Spleen (tissue), 13 donors: ENCODE measurements at places on chromosomes 2 and 18. TPM values are rescaled to one million over a fixed set of nuclear protein-coding genes. Genes with fewer than 3 reads are reported as not detected.
A peak's percentile ranks its signal among the peaks of the same experiment; 100 is the strongest.

GRCh38 chr2:3294493-3294892 lies 83.1 kb downstream of the EIPR1 start:
- DNase-seq, result peak; percentile 19
- no peak overlapping the region for H3K4me3 ChIP-seq
- H3K27ac ChIP-seq, result no peak overlapping the region
- no peaks in the 10 kb centered on the region for H3K27me3 ChIP-seq

DNA sequence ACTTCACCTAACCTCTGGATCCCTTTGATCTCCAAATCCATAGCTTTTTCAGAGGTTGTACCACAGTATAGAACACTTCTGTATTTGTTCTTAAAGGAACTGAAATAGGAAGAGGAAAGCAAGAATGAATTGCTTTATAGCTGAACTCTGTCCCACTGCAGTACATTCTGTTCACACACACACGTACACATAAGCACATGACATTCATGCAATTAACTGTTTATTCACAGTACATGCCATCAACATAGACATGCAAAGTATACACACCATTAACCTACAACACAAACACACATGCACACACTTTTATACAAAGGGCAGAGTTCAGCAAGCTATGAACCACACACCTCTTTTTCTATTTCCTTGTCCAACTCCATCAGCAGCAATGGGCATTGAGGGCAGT lies 43.2 kb downstream of the MRPL33 start:
- H3K27ac ChIP-seq, result no peak overlapping the region
- no peaks in the 10 kb centered on the region for H3K36me3 ChIP-seq
- no peaks in the 10 kb centered on the region for H3K27me3 ChIP-seq
- no peaks in the 10 kb centered on the region for H3K4me1 ChIP-seq
- H3K4me3 ChIP-seq, result no peak overlapping the region

DNA sequence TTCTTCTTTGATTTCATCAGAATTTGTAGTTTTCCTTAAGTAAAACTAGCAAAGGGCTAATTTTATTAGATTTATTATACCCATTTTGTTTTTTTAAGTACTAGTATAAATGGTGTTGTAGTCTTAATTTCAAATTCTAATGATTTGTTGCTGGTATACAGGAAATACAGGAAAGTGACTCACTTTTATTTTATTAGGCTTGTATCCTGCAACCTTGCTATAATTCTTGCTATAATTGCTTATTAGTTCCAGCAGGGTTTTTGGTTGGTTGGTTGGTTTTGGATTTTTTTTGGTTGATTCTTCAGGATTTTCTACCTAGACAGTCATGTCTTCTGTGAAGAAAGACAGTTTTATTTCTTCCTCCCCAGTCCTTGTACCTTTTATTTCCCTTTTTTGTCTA lies 110.6 kb upstream of the IL1R2 start:
- H3K27ac ChIP-seq, result no peak overlapping the region
- no peak for DNase-seq
- H3K4me3 ChIP-seq, result no peak overlapping the region
- H3K27me3 ChIP-seq, result no peaks in the 10 kb centered on the region
- H3K36me3 ChIP-seq, result no peaks in the 10 kb centered on the region

GRCh38 chr18:75226286-75226955 lies 15.8 kb downstream of the TSHZ1 start:
- no peaks in the 10 kb centered on the region for H3K27me3 ChIP-seq
- peak overlapping the region; percentile 57 for H3K27ac ChIP-seq
- peaks cover 24% of the 10 kb centered on the region for H3K4me1 ChIP-seq
- no peak overlapping the region for H3K4me3 ChIP-seq
- DNase-seq, result peak; percentile 72
- no peaks in the 10 kb centered on the region for H3K36me3 ChIP-seq

- H3K36me3 ChIP-seq, result no peaks in the 10 kb centered on the region
- H3K27me3 ChIP-seq, result peaks cover 86% of the 10 kb centered on the region
- H3K4me3 ChIP-seq, result no peak overlapping the region
- peaks cover 15% of the 10 kb centered on the region for H3K4me1 ChIP-seq
- DNase-seq, result peak; percentile 66
- H3K27ac ChIP-seq, result no peak overlapping the region
Observed at GRCh38 chr2:120441744-120442471, 96.0 kb downstream of the INHBB start.

- no peak overlapping the region for H3K4me3 ChIP-seq
- H3K27me3 ChIP-seq, result no peaks in the 10 kb centered on the region
- no peak for DNase-seq
- H3K27ac ChIP-seq, result no peak overlapping the region
- peaks cover 37% of the 10 kb centered on the region for H3K4me1 ChIP-seq
Observed at GRCh38 chr2:207881902-207882301, 112.2 kb upstream of the FZD5 start.

DNA sequence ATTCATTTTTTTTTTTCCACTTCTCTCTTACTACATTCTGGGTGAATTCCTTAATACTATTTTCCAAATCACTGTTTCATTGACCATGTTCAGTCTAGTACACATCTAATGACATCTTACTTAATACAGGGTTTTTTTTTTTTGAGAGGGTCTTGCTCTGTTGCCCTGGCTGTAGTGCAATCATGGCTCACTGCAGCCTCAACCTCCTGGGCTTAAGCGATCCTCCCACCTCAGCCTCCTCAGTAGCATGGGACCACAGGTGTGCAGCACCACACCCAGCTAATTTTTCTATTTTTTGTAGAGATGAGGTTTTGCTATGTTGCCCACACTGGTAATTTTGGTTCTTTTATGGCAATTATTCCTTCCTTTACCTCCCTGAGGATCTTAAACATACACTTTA lies 29.4 kb downstream of the FBXO11 start:
- peaks cover 6% of the 10 kb centered on the region for H3K4me1 ChIP-seq
- no peak for DNase-seq
- H3K36me3 ChIP-seq, result peaks cover 29% of the 10 kb centered on the region
- H3K4me3 ChIP-seq, result no peak overlapping the region
- H3K27ac ChIP-seq, result no peak overlapping the region

GRCh38 chr2:28510184-28510583 lies 14.3 kb downstream of the PLB1 start:
- no peaks in the 10 kb centered on the region for H3K36me3 ChIP-seq
- no peak overlapping the region for H3K4me3 ChIP-seq
- DNase-seq, result no peak
- no peak overlapping the region for H3K27ac ChIP-seq
- H3K4me1 ChIP-seq, result no peaks in the 10 kb centered on the region

GRCh38 chr2:69225933-69226332 lies 161.1 kb downstream of the GFPT1 start:
- H3K27ac ChIP-seq, result no peak overlapping the region
- no peaks in the 10 kb centered on the region for H3K36me3 ChIP-seq
- no peaks in the 10 kb centered on the region for H3K27me3 ChIP-seq
- no peak for DNase-seq
- no peaks in the 10 kb centered on the region for H3K4me1 ChIP-seq

DNA sequence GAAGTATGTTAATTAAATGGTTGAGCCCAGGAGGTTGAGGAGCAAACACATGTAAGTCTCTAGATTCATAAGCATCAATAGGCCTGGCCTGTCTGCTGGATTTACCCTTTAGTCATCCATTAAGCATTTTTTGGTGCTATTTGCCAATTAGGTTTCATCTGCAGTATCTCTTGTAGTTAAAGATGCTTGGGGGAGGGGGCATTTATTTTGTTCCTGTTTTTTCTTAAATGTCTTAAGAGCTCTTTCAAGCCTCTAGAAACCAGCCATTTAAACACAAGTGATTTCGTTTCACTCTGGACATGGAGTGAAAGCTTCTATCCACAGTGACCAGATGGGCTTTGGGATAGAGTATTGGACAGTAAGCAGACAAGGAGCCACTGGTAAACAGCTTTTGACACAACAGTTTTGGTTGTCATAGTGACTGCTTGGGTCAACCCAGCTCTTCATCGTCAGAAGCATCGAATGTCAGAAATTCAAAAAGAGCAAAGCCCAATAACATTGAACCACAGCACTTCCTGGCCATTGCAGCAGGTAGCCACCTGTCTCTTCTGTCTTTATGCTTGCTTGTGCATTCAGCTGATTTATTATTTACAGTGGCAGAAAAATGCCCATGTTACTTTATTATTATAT lies 4.9 kb downstream of the QPCT start:
- no peak overlapping the region for H3K4me3 ChIP-seq
- H3K36me3 ChIP-seq, result peaks cover 20% of the 10 kb centered on the region
- H3K27ac ChIP-seq, result no peak overlapping the region
- DNase-seq, result no peak
- H3K4me1 ChIP-seq, result peaks cover 39% of the 10 kb centered on the region

DNA sequence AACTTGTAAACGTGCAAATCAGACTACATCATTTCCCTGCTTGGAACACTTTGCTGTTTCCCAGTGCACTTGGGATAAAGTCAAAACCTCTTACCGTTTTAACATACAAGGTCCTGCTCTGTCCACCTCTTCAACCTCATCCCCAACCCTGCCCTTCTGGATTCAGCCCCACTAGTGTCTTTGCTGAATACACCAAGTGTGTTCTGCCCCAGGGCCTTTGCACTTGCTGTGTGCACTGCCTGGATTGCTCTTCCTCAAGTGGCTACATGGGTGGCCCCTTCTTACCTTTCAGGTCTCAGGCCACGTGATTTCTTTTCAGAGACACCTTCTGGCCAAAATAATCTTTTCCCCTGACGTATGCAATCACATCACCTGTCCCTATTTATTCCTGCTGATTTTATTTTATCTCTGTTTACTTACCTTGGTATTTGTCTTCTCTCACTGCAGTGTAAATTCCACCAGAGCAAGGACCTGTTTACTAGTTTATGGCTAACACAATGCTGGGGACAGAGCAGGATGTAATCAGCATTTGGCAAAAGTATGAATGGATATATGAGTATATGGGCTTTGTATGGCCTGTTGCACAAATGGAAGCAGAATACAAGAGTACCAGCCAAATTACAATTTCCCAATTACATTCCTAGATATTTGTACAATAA lies 63.9 kb downstream of the MAPK4 start:
- no peak overlapping the region for H3K27ac ChIP-seq
- no peak for DNase-seq
- no peaks in the 10 kb centered on the region for H3K36me3 ChIP-seq
- H3K27me3 ChIP-seq, result no peaks in the 10 kb centered on the region
- no peaks in the 10 kb centered on the region for H3K4me1 ChIP-seq

GRCh38 chr2:168350380-168350779 lies 103.0 kb upstream of the STK39 start:
- no peak overlapping the region for H3K4me3 ChIP-seq
- H3K27me3 ChIP-seq, result no peaks in the 10 kb centered on the region
- no peaks in the 10 kb centered on the region for H3K4me1 ChIP-seq
- no peak overlapping the region for H3K27ac ChIP-seq
- DNase-seq, result no peak

DNA sequence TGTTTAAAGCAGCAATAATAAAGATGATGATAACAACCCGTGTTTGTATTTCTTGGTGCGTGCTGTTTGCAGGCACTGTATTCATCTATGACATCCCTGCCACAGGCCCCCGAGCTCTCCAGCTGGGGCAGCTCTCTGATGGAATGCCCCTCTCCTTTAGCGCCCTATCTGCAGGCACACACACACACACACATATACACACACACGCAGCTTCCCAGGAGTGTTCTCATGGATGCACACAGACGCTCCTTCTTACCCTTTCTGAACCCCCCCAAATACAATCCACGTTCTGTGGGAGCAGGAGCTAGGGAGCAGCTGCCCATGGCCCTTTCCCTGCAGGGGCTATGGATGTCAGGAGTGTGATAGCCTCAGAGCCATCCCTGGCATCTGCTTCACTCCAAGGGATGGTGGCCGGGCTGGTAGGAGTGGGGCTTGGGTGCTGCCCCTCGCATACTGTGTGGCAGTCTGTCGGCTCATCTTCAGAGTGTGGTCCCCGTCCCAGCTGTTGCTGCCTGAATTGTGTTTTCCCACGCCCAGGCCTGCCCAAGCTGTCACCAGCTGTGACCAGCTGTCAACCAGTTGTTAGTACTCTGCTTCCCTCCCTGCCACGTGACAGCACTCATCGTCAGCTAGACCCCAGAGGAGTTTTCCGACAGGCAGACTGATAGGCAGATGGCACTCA lies 50.8 kb upstream of the MYCN start:
- H3K27me3 ChIP-seq, result no peaks in the 10 kb centered on the region
- no peak for DNase-seq
- H3K27ac ChIP-seq, result no peak overlapping the region
- H3K4me1 ChIP-seq, result no peaks in the 10 kb centered on the region
- no peaks in the 10 kb centered on the region for H3K36me3 ChIP-seq
- no peak overlapping the region for H3K4me3 ChIP-seq

DNA sequence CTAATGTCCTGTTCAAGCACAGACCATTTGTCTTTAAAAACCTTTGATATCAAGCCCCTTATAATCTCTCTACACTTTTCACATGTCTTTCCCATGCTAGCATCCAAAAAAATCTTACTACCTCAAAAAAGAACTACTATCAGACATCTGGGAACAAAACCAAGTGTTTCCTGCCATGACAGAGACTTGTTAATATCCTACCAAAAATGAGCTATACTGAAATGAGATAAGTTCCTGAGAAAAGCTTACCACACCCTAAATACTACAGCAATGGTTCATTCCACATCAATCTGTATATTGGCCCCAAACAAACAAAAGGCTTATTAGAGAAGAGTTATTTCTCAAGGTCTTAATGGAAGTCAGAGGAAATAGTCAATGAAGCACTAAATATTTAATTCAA lies 230.1 kb downstream of the DYM start:
- DNase-seq, result no peak
- H3K27ac ChIP-seq, result no peak overlapping the region
- no peaks in the 10 kb centered on the region for H3K27me3 ChIP-seq
- H3K36me3 ChIP-seq, result peaks cover 27% of the 10 kb centered on the region
- no peak overlapping the region for H3K4me3 ChIP-seq

GRCh38 chr2:122988395-122989221 lies 1036.5 kb upstream of the CNTNAP5 start:
- no peak overlapping the region for H3K27ac ChIP-seq
- no peaks in the 10 kb centered on the region for H3K4me1 ChIP-seq
- no peak overlapping the region for H3K4me3 ChIP-seq
- no peaks in the 10 kb centered on the region for H3K36me3 ChIP-seq
- H3K27me3 ChIP-seq, result no peaks in the 10 kb centered on the region

DNA sequence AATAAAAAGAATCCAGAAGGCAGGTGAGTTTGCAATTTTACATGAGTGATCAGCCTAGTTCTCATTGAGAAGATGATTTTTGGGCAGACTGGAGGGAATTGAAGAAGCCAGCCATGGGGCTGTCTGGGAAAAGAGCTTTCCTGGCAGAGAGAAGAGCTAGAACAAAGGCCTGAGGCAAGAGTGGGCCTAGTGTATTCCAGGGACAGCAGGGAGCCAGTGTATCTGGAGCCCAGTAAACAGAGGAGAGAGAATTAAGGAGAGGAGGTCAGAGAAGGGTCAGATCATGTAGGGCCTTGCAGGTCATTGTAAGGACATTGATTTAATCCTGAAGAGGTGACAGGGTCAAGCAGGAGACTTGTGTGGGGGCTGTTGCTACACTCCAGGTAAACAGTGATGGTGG lies 195.8 kb downstream of the SATB2 start:
- no peak overlapping the region for H3K27ac ChIP-seq
- H3K36me3 ChIP-seq, result no peaks in the 10 kb centered on the region
- H3K4me1 ChIP-seq, result no peaks in the 10 kb centered on the region
- no peak for DNase-seq
- H3K27me3 ChIP-seq, result no peaks in the 10 kb centered on the region

Gene COL5A2
- 19.8 TPM for total RNA-seq

Gene AFTPH
- 56.8 TPM for total RNA-seq

Gene RNF144A
- total RNA-seq, result 42.5 TPM

Gene UGT1A4
- not detected for total RNA-seq

Gene PAX8
- total RNA-seq, result 1.1 TPM

Gene RBM43
- total RNA-seq, result 10.4 TPM

Gene CDK5R2
- not detected for total RNA-seq
